ENCODE measurements at places on chromosomes 5 and 9. TPM values are rescaled to one million over a fixed set of nuclear protein-coding genes. Genes with fewer than 3 reads are reported as not detected.

NR5A1 gene
- not detected for total RNA-seq

FOXD4L3 gene
- not detected for total RNA-seq

CSF1R gene
- 0.84 TPM for total RNA-seq

ELAVL2 gene
- total RNA-seq = 27.5 TPM

CYSRT1 gene
- 5.1 TPM for total RNA-seq

C7 gene
- total RNA-seq = not detected
